ENCODE measurements at places on chromosomes 4 and X. TPM values are rescaled to one million over a fixed set of nuclear protein-coding genes. Genes with fewer than 3 reads are reported as not detected.

The ANXA5 gene
- total RNA-seq: 57.0 TPM

The C4orf36 gene
- not detected for total RNA-seq

The NLGN3 gene
- 0.69 TPM for total RNA-seq

The PAGE2 gene
- total RNA-seq: 0.78 TPM

The PPP1R2C gene
- total RNA-seq: not detected

The GABRG1 gene
- total RNA-seq: 0.22 TPM

The TRIM75 gene
- total RNA-seq: not detected

The CXorf65 gene
- 1.8 TPM for total RNA-seq

The SOWAHB gene
- total RNA-seq: not detected

The MAGEA11 gene
- not detected for total RNA-seq

GRCh38 chr4:154503598-154503997 lies 12.0 kb upstream of the DCHS2 start:
- no peaks in the 10 kb centered on the region for H3K4me1 ChIP-seq
- H3K27ac ChIP-seq: no peak overlapping the region
- H3K4me3 ChIP-seq: no peak overlapping the region
- no peaks in the 10 kb centered on the region for H3K36me3 ChIP-seq

DNA sequence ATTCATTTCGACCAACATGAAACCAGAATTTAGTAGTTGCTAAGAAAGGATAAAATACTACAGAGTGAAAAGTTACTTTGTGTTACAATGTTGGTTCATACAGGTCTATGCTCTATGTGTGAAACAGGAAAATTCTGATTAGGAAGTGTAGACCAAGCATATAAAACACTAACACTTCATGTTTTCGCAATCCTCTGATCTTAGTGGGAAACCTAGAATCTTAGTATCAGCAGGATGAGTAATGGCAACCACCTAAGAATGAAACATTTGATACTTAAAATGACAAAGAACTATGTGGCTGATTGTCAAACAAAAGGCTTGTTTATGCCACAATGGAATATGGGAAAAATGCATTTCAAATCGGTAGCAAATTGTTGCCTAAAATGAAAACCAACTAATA lies 116.1 kb downstream of the AMMECR1 start:
- no peak overlapping the region for H3K27ac ChIP-seq
- no peaks in the 10 kb centered on the region for H3K4me1 ChIP-seq
- no peak overlapping the region for H3K4me3 ChIP-seq
- H3K36me3 ChIP-seq: peaks cover 54% of the 10 kb centered on the region
- no peak for DNase-seq

- peaks cover 2% of the 10 kb centered on the region for H3K27me3 ChIP-seq
- no peak overlapping the region for H3K4me3 ChIP-seq
- no peak for DNase-seq
- H3K4me1 ChIP-seq: no peaks in the 10 kb centered on the region
These were observed 92.2 kb upstream of the MTM1 start for GRCh38 chrX:150476164-150476699.

DNA sequence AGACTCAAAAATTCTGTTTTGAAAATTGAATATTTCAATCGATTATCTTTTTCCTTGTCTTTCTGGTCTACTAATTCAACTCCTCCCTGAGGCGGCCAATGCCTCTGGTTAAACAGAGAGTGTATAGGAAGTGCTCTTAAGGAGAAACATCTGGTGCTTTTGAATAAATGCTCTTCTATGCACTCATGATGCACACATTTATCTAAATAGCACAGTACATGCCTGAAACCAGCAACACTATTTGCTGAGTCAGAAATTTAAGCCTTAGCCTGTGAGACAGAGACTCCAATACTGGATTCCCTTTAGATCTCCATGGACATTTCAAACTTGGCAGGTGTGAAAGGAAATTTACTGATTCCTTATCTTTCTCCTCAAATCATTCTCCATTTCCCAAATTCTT lies 118.6 kb downstream of the SLIT2 start:
- no peak overlapping the region for H3K4me3 ChIP-seq
- no peaks in the 10 kb centered on the region for H3K27me3 ChIP-seq
- no peak for DNase-seq
- no peak overlapping the region for H3K27ac ChIP-seq
- no peaks in the 10 kb centered on the region for H3K4me1 ChIP-seq
- no peaks in the 10 kb centered on the region for H3K36me3 ChIP-seq

GRCh38 chr4:32499171-32499570 lies 1779.0 kb downstream of the PCDH7 start:
- H3K27me3 ChIP-seq: no peaks in the 10 kb centered on the region
- H3K4me3 ChIP-seq: no peak overlapping the region
- no peak for DNase-seq
- H3K36me3 ChIP-seq: no peaks in the 10 kb centered on the region

DNA sequence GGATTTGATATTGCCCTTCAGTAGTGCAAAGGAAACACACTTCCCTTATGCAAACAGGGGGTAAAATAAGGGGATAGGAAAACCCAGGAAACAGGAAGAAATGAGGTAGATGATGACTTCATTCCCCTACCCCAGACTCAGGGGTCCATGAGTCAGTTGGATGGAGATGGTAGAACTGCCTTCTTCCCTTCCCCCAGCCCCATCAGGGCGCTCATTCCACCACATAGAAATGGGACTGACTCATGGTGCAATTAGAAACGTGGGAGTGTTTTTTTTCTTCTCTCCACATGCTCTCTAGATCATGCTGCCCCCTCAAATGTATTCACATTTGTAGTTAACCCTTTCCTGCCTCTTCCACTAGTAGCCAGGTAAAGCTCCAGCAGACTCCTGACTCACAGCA lies 23.1 kb upstream of the ARMCX2 start:
- H3K4me1 ChIP-seq: no peaks in the 10 kb centered on the region
- no peaks in the 10 kb centered on the region for H3K36me3 ChIP-seq
- H3K4me3 ChIP-seq: no peak overlapping the region
- H3K27ac ChIP-seq: no peak overlapping the region

- DNase-seq: no peak
- H3K4me1 ChIP-seq: no peaks in the 10 kb centered on the region
- no peaks in the 10 kb centered on the region for H3K27me3 ChIP-seq
- H3K27ac ChIP-seq: no peak overlapping the region
These were observed 196.5 kb downstream of the ARHGAP10 start for GRCh38 chr4:147928400-147928799.

- no peaks in the 10 kb centered on the region for H3K4me1 ChIP-seq
- no peak overlapping the region for H3K27ac ChIP-seq
- DNase-seq: no peak
- H3K36me3 ChIP-seq: no peaks in the 10 kb centered on the region
These were observed 106.0 kb downstream of the ASMT start for GRCh38 chrX:1720836-1721235.

- no peak for DNase-seq
- H3K27me3 ChIP-seq: no peaks in the 10 kb centered on the region
- H3K36me3 ChIP-seq: no peaks in the 10 kb centered on the region
- H3K27ac ChIP-seq: peak overlapping the region; percentile 46
- no peaks in the 10 kb centered on the region for H3K4me1 ChIP-seq
These were observed 126.9 kb upstream of the TENT5D start for GRCh38 chrX:80293354-80293753.

GRCh38 chrX:20116577-20117240 lies at the start of gene MAP7D2:
Gene MAP7D2, minus strand, starts transcription at chrX:20116907. Its CDS starts 28 bp downstream, at chrX:20116879.
- H3K27ac ChIP-seq: no peak within 1 kb of the TSS
- H3K36me3 ChIP-seq: no peaks in the 10 kb centered on the region

GRCh38 chrX:57282568-57282967 lies 3.9 kb upstream of the FAAH2 start:
- no peak overlapping the region for H3K27ac ChIP-seq
- no peak overlapping the region for H3K4me3 ChIP-seq
- H3K4me1 ChIP-seq: no peaks in the 10 kb centered on the region
- no peaks in the 10 kb centered on the region for H3K36me3 ChIP-seq
- H3K27me3 ChIP-seq: no peaks in the 10 kb centered on the region

DNA sequence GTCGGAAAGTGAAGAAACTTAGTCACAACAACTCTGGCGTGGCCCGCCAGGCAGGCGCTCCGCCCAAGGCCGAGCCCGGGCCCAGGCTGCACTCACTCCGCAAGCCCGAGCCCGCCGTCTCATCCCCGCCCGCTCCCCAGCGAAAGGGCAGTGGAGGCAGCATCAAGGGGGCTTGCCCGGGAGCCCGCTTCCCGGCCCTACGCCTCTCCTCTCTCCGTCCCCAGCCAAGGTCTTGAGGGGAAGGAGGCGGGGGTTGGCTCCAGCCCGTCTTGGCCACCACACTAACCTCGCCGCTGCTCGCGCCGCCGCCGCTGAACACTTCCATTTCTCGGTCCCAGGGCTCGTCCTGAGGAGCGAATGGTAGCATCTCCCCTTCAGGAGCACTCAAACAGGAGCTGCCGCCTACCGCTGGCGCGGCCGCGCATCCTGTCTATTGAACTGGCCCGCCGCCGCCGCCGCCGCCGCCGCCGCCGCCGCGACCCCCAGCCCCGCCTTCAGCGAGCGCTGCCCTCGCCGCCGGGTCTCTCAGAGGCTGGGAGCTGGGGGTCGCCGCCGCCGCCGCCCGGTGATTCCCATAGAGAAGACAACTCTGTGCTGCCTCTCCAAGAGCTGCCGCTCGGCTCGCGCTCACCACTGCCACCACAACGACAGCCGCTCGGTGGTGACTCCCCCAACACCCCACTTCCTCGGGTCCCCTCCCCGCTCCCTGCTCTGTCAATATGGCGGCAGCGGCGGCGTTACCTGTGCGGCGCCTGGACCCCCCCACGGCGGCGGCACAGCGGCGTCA lies at the start of gene RPS6KA6:
TSS of gene RPS6KA6 (minus strand) at position 667 of the 787 bp plus-strand sequence. CDS start at position 367, 300 bp downstream.
- H3K4me1 ChIP-seq: no peaks in the 10 kb centered on the region
- no peak within 1 kb of the TSS for H3K27ac ChIP-seq
- H3K36me3 ChIP-seq: no peaks in the 10 kb centered on the region

DNA sequence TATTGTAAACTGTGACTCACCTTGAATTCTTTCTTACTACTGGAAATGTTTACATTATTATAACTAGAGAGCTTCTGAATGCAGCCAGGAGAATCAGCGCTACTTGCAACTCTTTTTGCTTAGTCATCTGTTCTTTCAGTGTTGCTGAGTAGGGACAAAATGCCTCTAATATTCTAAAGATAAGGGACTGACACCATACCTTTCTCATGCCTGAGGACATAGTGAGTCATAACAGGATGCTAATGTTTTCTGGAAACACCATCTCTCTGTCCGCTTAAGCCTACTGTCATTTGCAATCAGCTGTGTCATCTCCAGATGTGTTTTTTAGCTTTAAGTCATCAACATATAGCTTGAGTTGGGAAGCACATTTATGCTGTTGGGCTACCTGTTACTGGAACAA lies 108.3 kb downstream of the QRFPR start:
- H3K36me3 ChIP-seq: no peaks in the 10 kb centered on the region
- no peak overlapping the region for H3K4me3 ChIP-seq

DNA sequence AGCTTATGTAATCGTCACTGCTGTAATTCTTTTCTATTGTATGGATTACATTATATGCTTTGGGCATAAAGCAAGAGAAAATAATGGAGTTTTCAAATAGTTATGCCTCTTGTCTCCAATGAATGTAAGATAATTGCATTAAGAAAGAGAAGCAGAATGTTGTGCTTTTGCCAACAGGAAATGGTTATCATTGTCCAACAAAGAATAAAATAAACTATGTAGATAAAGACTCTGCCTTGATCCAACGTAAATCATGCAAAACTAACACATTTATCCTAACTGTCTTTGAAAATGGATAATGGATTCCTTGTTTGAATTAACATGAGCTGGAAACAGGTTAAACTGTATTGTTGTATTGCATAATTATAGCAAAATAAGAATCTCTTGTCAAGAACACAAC lies 1709.0 kb downstream of the PCDH7 start:
- H3K4me3 ChIP-seq: no peak overlapping the region
- no peaks in the 10 kb centered on the region for H3K27me3 ChIP-seq
- no peaks in the 10 kb centered on the region for H3K36me3 ChIP-seq
- DNase-seq: no peak
- H3K27ac ChIP-seq: no peak overlapping the region

DNA sequence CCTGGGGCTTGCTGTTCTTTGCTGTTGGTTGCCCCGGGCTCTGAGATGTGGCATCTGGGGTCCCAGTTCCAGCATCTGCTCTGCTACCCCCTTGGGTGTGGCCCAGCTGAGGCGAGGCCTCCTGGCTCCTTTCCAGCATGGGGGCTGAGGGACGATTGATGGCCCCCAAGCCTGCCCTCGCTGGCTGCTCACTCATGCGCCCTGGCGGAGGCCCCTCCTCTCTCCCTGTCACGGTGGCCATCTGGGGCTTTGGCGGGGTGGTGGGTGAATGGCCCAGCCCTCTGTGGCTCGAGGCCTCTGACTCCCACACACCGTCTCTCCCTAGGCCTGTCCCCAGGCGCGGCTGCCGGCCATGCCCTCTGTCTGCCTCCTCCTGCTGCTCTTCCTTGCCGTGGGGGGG lies 1.8 kb downstream of the PLXNA3 start:
- peak; percentile 55 for DNase-seq
- H3K4me3 ChIP-seq: peak overlapping the region; percentile 59
- H3K36me3 ChIP-seq: peaks cover 40% of the 10 kb centered on the region
- H3K27me3 ChIP-seq: no peaks in the 10 kb centered on the region
- peaks cover 50% of the 10 kb centered on the region for H3K4me1 ChIP-seq
- H3K27ac ChIP-seq: no peak overlapping the region

- H3K4me1 ChIP-seq: no peaks in the 10 kb centered on the region
- H3K4me3 ChIP-seq: no peak overlapping the region
- H3K36me3 ChIP-seq: no peaks in the 10 kb centered on the region
- DNase-seq: no peak
These were observed 165.3 kb downstream of the GPM6A start for GRCh38 chr4:175646802-175647201.

DNA sequence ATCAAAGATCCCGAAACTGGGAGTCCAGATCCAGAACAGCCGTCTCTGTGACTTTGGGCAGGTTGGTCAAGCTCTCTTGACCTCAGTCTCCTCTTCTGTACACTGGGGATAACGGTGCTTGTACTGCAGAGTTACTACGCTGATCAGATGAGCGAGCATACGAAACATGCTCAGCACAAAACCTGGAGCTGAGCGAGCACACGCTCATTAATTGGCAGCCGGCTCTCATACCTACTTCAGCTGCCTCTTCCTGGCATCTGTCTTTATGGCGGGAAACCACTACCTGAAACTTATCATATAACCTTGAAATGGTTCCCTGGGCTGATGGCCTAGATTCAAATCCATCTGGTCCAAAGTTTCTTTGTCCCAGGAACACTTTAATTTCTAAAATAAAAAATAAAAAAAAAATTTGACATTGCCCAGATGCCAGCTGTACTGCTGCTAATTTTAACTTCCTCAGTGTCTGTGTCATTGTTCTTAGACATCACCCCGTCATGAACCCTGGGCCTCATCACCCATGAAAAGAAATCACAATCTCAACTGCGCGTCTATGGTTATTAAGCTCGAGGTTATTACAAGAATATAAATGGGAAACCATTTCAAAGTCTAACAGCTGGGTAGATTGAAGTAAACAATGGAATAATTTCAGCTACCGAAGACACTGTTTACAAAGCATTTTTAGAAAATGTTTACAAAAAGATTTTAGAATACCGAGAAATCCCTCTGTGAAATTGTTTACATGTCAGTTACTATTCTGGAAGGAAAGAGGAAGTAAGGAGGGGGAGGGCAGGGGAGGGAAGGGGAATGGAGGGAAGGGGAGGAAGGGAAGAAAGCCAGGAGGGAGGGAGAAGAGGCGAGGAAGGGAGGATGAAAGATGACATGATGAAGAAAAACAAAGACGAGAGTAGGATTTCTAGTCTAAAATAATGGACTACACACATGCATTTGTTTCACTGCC lies 49.0 kb downstream of the CRMP1 start:
- no peak overlapping the region for H3K4me3 ChIP-seq
- H3K36me3 ChIP-seq: no peaks in the 10 kb centered on the region
- no peak for DNase-seq
- no peak overlapping the region for H3K27ac ChIP-seq
- H3K27me3 ChIP-seq: peaks cover 14% of the 10 kb centered on the region
- H3K4me1 ChIP-seq: no peaks in the 10 kb centered on the region

- no peak overlapping the region for H3K27ac ChIP-seq
- no peaks in the 10 kb centered on the region for H3K27me3 ChIP-seq
- H3K36me3 ChIP-seq: no peaks in the 10 kb centered on the region
These were observed 52.4 kb downstream of the CBLL2 start for GRCh38 chrX:22325096-22325495.

GRCh38 chrX:23317799-23318724 lies 16.6 kb upstream of the PTCHD1 start:
- DNase-seq: peak; percentile 68
- no peak overlapping the region for H3K4me3 ChIP-seq
- no peaks in the 10 kb centered on the region for H3K4me1 ChIP-seq
- no peaks in the 10 kb centered on the region for H3K27me3 ChIP-seq

Measured in K562 (cell line).